ENCODE measurements at places on chromosomes 2 and 18.

DNA sequence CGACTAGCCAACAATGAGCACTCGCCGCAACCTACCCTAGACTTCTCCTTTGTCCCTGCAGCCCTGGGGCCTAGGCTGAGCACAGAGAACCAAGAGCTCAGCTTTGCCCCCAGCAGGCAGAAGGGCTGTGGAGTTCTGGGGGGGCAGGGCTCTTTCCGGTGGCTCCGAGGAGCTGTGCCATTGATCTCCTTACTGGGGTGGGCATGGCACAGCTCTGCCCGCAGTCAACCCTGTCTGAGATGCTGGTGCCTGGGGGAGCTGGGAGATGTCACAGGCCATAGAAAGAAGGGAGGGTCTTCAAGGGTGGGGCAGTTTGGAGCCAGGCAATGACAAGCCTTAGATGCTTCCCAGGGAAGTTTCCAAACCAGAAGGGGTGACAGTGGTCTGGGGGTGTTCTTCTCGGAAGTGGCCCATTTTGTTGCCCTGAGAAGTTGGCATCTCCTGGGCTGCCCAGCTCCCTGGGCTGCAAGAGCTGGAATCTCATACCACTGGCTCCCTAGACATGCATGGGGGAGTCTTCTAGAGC is 14.1 kb upstream of the GPR55 start:
- DNase-seq: no peak

GRCh38 chr2:56474412-56475158 is 290.8 kb downstream of the CCDC85A start:
- no peak for DNase-seq

DNA sequence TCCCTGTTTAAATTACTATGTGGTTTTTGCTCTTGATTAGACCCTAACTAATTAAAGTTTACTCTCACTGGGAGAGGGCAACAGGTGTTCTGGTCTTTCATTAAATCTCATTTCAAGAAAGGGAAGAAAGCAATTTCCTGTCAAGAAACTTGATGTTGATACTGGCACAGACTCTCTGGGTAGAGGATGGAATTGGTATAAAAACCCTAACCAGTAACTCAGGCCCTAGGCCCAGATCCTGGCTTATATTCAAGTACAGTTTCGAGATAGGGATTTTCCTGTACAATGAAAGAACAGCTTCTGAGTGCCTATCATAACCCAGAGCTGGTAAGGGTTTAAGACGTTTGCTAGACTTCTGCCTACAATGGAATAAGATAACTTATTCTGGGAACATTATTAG is 61.6 kb upstream of the ACYP2 start:
- no peak for DNase-seq

DNA sequence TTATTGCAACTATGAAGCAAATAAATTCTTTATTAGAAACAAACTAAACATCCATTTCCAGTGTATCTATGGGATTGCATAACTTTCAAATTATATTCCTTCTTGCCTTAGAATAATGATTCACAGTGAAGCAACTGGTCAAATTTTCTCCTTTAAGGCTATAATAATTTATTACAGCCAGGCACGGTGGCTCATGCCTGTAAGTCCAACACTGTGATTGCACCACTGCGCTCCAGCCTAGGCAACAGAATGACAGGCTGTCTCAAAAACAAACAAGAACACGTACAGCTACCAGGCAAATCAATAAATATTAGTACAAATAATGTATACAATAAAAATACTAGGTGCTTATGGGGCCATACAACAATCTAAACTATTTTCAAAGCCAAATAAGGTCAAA is 1416.2 kb downstream of the LRP1B start:
- no peak for DNase-seq

DNA sequence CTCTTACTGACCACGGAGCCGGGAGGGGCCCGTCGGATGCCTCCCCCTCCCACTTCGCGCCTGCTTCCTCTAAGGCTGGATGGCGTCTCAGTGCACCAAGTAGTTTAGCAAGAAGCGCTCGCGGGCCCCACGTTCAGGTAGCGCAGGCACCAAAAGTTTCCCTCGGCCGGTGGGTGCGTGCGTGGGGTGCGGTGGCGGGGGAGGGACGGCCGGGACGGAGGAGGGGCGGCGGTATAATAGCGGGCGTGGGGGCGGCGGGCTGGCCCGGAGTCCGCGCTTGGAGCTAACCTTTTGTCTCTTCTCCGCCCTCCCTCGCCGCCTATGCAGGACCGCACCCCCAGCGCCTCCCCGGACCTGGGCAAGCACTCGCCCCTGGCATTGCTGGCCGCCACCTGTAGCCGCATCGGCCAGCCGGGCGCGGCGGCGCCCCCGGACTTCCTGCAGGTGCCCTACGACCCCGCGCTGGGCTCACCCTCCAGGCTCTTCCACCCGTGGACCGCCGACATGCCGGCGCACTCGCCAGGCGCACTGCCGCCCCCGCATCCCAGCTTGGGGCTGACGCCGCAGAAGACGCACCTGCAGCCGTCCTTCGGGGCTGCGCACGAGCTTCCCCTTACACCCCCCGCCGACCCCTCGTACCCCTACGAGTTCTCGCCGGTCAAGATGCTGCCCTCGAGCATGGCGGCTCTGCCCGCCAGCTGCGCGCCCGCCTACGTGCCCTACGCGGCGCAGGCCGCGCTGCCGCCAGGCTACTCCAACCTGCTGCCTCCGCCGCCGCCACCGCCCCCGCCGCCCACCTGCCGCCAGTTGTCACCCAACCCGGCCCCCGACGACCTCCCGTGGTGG is 1.0 kb downstream of the SP5 start:
- peak; percentile 45 for DNase-seq

- DNase-seq: no peak
Measured at GRCh38 chr18:76756531-76757253, 65.7 kb upstream of the ZNF236 start.

DNA sequence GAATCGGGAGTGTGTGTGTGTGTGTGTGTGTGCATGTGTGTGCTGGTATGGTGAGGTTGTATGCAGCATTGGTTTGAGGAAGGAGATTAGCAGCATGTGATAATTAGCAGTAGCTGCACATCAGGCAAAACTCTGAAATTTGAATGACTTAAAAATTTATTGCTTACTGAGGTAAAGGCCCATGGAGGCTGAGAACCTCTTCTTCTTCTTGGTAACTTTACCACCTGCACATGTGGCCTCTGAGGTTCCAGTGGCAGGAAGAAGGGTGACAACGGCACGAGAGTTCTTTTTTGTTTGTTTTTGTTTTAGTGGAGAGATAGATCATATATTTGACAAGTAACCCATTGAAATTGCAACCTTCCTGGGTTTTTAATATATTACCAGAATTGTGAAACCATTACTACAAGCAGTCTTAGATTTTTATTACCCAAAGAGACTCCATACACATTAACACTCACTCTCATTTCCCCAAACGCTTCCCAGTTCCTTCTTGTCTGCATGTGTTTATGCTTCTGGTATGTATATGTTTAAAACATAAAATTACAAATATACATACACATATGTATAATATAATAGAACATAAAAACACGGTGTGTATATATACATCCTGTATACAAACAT is 292.1 kb downstream of the PTGR3 start:
- no peak for DNase-seq

DNA sequence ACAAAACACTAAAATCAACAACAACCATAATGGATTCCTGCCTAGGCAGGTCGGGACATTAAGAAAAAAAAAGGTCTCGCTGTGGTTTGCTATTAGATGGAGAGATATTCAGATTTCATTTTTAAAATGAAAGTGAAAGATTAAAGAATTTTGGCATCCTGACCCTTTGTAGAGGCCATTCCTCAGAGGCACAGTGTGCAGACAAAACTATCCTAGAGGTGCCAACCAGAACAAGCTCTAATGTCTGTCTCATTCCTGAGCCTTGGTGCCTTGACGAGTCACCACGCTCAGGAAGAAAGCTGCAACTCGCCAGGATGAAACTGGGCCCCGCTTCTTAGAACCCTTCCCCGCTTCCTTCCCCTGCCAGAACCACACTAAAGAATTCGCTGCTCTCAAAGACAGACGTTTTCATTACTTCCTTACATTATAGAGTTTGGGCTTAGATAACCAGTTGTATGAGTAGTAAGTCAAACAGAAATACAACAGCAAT is 156.0 kb downstream of the TGIF1 start:
- DNase-seq: peak; percentile 36

GRCh38 chr2:113283704-113284284 is 5.1 kb upstream of the PAX8 start:
- no peak for DNase-seq

- no peak for DNase-seq
Measured at GRCh38 chr2:136383167-136383566, 265.2 kb upstream of the CXCR4 start.

DNA sequence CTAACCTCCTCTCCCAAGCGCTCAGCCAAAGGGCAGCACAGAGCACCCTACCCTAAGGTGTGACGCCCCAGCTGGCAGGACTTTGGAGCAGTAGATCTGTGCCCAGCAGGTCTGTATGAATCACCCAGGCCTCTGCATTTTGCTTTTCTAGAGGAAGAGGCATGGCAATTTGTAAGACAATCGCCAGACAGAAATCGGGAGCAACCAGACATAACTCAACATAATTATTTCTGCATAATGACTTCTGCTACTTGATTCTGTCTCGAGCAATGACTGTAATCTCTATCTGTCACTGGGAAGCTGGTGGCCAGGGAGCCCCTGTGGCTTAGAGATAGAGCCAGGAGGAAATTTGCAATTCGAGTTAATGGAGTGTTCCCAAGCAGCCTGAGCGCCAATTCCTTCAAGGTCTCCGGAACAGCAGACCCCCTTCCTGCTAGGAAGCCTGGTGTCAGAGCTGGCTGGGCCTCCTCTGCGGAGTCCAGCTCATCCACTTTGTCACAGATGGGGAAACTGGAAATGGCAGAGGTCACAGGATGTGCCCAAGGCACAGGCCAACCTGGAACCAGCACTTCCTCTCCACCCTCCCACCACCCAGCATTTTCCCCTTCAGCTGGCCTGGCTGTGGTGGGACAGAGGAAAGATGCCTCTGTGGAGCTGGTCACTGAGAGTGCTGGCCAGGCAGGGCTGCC is 55.0 kb downstream of the ODC1 start:
- DNase-seq: no peak

DNA sequence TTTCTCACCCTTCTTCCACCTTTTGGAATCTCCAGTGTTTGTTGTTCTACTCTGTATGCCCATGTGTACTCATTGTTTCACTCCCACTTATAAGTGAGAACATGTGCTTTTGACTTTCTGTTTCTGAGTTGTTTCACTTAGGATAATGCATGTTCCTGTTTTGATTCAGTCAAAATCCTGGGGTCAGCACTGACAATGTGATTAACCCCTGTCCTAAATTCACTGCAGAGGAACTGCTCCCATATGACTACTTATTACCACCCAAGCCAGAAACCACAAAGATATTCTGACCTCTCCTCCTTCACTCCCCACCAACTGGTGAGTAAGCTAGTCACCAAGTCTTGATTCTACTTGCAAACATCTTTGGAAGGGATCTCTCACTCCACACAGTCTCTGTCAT is 251.4 kb upstream of the TCF4 start:
- no peak for DNase-seq

Measured in activated CD4-positive, alpha-beta T cell treated with anti-CD3 and anti-CD28 coated beads for 36 hours (primary cell).